Urinary bladder (tissue), 4 donors: ENCODE measurements at places on chromosomes 4 and X. TPM values are rescaled to one million over a fixed set of nuclear protein-coding genes. Genes with fewer than 3 reads are reported as not detected.

DNA sequence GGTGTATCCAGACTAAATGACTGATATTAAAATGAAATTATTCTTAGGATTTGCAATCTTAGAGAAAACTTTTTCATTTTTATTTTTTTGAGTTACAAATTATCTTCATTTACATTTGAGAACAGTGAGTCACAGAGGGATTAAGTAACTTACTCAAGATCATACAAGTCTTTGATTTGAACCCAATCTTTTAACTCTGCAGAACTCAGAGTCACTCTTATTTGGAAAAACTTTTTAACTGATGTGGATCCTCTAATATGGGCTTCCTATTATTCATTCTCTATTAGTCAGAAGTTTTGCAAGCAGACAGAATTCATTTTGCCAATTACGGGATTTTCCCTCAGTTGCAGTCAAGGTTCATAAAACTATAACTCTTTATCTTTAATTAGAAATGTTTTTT is 20.1 kb downstream of the HPRT1 start:
- no peak for DNase-seq

- no peak for DNase-seq
Measured at GRCh38 chr4:14130551-14130950, 503.0 kb upstream of the BOD1L1 start.

GRCh38 chr4:151604238-151604637 is 156.6 kb downstream of the GATB start:
- no peak for DNase-seq

GRCh38 chr4:124501576-124501975 is 211.0 kb downstream of the ANKRD50 start:
- DNase-seq, result no peak

DNA sequence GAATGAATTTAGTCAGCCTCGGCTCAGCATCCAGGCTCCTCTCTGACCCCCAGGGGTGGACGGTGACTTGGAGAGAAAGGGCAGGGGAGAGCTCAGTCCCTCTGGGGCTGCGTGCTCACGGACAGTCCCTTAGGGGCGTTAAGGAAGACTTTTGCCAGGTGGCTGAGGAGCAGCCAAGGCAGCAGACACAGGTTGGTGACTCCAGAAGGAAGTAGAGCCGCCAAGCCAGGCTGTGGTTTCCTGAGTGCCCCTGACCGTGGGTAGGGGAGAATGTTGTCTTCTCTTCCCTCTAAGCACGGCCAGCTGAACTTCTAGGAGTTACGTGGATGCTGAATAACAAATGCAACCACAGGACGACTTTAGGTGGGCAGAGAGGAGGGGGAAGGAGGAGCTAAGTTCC is 91.0 kb upstream of the MTM1 start:
- DNase-seq, result no peak

- DNase-seq, result no peak
Measured at GRCh38 chr4:76803522-76803921, 94.4 kb downstream of the SOWAHB start.

GRCh38 chr4:75800972-75801371 is 76.6 kb downstream of the USO1 start:
- no peak for DNase-seq

DNA sequence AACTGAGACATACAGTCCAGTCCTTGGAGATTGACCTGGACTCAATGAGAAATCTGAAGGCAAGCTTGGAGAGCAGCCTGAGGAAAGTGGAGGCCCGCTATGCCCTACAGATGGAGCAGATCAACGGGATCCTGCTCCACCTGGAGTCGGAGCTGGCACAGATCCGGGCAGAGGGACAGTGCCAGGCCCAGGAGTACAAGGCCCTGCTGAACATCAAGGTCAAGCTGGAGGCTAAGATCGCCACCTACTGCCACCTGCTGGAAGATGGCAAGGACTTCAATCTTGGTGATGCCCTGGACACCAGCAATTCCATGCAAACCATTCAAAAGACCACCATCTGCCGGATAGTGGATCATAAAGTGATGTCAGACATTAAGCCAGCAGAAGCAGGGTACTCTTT is 20.4 kb upstream of the FRMPD3 start:
- no peak for DNase-seq

DNA sequence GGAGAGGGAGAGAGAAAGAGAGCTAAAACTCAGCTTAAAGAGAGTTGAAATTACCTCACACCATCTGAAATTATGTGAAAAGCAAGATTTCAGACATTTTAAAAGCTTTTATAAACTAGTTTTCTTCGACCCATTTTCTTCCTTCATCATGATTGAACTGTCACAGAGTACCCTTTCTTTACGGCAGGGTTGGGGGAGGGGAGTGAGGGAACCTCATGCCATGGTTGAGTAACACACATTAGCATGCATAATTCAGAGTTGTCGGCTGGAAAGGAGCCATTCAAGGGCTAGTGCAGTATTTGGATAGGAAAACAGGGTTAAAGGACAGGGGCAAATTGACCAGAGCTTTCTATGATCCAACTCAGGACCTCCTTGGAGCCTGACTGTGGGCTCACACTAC is 46.2 kb downstream of the PCDH19 start:
- DNase-seq, result no peak

The SOWAHD gene
- 0.25 TPM for polyA plus RNA-seq
